ENCODE measurements at places on chromosomes 3 and 15.

GRCh38 chr3:183281126-183281797 is 28.2 kb downstream of the B3GNT5 start:
- DNase-seq = no peak

DNA sequence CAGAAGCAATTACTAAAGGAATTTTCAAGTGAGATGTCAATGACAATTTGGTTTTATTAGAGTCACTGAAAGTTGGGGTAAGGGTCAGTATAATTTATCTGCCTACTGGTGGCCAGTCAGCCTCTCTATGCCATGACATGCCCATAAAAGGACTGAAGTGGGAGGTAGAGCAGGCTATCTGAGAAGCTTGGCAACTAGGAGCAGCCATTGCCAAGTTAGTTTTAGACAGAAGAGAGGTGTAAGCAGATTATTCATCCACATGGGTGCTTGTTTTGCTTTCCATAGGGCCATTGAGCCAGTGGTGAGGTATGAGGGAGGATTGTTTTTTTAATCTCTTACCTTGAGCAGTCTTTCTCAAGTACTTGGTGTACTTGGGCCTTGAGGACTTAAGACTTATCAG is 8.1 kb upstream of the RBP1 start:
- DNase-seq = no peak

DNA sequence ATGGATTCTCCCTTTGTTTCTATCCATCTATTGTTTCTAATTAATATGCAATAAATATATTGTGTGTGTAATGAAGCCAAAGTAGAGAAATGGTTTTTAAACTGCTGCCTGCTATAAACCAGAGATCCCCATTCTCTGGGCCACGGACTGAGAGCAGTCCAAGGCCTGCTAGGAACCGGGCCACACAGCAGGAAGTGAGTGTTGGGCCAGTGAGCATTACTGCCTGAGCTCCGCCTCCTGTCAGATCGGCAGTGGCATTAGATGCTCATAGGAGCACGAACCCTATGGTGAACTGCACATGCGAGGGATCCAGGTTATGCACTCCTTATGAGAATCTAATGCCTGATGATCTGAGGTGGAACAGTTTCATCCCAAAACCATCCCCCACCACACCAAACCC is 85.2 kb upstream of the POMGNT2 start:
- DNase-seq = no peak

GRCh38 chr15:41773729-41774061 is 589 bp upstream of the MAPKBP1 start:
- no peak for DNase-seq

DNA sequence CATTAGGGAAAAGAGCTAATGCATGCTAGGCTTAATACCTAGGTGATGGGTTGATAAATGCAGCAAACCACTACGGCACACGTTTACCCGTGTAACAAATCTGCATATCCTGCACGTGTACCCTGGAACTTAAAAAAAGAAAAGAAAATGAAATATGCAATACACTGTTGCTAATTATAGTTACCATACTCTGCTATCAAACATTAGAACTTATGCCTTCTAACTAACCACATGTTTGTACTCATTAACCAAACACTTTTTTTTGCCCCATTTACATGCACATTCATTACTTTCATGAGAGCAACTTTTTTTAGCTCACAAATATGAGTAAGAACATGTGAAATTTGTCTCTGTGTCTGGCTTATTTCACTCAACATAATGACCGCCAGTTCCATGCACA is 253.1 kb downstream of the CGGBP1 start:
- no peak for DNase-seq

- DNase-seq = no peak
Observed at GRCh38 chr3:168269001-168269400, 173.3 kb upstream of the GOLIM4 start.

DNA sequence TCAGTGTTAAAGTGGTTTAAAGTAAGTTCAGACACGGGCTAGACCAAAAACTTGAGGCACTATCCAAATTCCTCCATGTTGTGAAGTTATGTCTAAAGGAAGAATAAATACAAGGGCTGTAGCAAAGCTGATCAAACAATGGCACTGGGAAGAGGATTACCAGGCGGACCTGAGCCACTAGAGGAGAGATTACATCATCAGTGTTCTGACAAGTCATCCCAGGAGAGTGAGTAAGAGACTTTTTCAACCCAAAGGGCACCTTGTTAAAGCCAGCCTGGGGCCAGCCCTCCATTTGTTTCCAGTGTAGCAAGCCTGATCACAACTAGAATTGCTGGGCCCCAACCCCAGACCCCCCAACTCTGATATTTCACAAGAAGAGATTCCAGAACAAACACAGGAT is 166.9 kb downstream of the DCLK3 start:
- peak; percentile 10 for DNase-seq

- DNase-seq = no peak
Observed at GRCh38 chr15:32840507-32841245, 122.9 kb downstream of the GREM1 start.

- DNase-seq = peak; percentile 77
Observed at GRCh38 chr3:52685285-52685708, 416 bp downstream of the PBRM1 start.

- DNase-seq = no peak
Observed at GRCh38 chr3:82423268-82424030, 662.0 kb upstream of the GBE1 start.

DNA sequence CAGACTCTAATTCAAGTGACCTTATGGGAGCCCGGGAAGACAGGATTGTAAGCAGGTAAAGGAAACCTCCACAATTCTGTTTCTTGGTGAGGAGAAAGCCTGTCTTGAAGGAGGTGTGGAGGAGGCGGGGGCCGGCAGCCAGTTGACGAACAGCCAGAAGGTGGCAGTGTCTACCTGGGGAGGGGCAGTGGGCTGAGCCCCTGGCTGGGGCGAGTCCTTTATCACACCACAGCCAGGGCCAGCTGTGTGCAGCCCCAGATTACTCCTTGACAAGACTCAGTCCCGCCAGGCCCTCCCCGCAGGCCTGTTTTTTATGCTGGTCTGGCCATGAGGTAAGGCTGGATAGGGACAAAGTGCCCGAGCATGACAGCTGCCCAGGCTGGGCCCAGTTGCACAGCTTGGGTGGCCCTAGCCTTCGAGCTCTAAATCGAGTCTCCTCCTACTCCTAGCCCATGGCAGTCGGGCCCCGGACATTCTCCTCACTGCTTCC is 40.9 kb upstream of the IDH2 start:
- peak; percentile 72 for DNase-seq

DNA sequence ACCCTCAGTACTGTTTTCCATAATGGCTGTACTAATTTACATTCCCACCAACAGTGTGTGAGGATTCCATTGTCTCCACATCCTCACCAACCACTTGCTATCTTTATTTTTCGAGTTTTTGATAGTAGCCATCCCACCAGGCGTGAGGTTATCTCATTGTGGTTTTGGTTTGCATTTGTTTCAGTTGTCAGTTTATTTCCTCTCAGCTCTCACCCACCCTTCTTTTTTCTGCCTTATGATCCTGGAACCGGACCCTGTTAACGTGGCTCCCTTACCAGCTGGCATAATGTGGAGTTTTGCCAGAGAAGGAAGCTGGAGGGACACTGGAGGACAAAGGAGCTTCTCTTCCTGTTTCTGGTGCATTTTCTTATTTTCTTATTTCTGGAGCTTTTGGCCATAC is 25.1 kb upstream of the SH3GL3 start:
- DNase-seq = no peak

DNA sequence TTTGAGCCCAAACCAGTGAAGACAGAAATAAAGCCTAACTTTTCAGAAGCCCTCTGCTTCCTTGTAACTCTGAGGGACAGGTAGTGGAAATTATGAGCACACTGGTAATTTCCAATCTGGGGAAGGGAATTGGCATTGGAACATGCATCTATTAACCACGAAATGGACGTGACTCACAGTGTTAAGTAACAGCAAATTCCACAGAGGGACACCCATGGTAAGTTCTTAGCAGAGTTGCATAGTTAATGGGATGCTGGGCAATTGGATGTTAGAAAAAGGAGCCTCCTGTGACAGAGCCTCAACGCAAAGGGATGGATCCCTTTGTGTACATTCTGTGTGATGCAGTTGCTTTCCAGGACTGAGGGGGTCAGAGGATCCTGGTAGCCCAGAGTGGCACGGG is 168.6 kb downstream of the SEMA6D start:
- DNase-seq = peak; percentile 79

DNA sequence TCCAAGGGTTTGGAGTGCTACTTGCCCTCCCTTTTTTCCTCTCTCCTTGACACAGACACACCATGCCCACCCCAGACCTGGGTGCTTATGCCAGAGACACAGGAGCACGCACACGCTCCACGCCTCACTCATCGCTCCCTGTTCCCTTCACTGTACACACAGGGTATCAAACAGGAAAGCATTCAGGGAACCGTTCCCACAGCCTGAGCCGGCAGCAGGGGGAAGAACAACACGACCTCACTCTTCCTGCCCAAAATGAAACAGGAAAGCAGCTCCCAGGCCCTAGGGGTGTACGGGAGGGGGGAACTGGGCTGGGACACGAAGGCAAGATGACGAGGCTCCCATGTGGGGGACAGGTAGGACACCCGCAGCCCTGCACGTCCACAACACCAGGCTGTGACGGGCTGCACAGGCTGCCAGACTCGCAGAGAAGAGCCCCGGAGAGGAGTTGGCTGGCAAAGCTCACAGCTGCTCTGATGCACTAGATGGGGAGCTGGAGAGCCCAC is 11.2 kb downstream of the DLL4 start:
- DNase-seq = no peak

DNA sequence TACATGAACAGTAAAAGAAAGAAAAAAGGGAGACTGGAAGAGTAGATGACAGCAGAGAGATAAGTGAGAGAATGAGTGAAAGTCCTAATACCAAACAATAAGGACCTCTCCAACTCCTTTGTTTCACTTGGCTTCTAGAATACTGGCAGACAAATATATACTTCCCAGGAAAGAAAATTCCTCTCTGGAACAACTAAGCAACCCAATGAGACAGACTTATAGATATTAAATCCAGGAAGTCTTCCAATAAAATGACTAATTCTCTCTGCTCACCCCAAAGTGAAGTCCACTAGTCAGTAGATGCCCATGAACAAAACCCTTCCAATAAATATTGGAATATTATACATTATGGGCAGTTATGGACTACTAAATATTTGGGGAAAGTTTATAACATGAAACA is 114.2 kb downstream of the NEDD4 start:
- DNase-seq = no peak

GRCh38 chr3:58383476-58383875 is 50.2 kb downstream of the PDHB start:
- no peak for DNase-seq

GRCh38 chr3:194865615-194866014 is 179.9 kb downstream of the FAM43A start:
- no peak for DNase-seq

DNA sequence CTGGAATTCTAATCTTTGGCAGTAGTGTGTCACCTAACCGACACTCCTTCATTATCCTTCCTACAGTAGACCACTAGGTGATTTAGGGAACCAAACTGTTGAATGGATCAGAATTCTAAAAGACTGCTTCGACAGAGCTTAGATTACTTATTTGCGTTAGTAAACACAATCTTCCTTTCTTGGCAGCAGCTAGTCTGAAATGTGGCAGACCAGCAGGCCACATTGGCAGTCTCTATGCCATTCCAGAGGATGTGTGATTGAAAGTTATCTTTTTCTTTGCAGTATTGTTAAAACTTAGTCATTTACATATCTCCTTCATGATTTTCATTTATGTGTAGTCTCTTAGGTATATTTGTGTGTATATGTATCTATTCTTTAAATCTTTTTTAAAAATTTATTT is 23.6 kb downstream of the MBNL1 start:
- DNase-seq = no peak

DNA sequence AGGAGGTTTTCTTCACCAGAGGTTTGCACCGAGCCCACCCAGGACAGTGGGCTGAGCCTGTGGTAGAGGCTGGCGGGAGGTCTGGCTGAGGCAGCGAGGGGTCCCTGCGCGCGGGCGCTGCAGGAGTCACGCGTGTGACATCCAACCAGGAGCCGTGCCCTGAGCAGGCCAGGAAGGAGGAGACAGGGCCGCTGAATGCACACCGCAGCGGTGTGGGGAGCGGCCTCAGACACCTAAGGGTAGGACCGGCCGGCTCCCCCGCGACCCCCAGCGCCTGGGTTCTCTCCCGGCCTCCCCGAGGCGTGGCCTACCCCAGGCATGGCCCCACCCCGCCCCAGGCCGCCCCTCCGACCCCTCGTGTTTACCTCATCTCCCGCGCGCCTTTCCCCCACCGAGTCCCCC is 412 bp downstream of the SLC41A3 start:
- DNase-seq = peak; percentile 49

DNA sequence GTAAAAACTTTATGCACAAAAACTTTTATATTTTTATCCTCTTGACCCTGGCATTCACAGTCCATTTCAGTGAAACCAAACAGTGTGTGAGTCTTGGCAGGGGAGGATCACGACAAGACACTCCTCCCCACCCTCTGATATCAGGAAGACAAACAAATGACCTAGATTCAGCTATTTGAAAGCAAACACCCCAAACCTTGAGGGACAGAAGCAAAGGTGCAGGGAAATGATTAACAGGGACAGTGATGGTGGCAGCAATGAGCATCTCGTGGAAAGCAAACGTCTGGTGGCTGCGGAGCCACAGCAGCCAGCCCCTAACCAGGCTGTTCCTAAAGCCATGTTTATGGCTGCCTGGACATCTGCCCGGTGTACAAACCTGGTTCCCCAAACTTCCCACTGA is 52.1 kb downstream of the FSIP1 start:
- DNase-seq = no peak

- no peak for DNase-seq
Observed at GRCh38 chr3:106337116-106337515, 468.3 kb upstream of the CBLB start.

- no peak for DNase-seq
Observed at GRCh38 chr3:127488740-127489139, 101.8 kb downstream of the TPRA1 start.

GRCh38 chr3:21914451-21914850 is 163.4 kb upstream of the ZNF385D start:
- DNase-seq = no peak

DNA sequence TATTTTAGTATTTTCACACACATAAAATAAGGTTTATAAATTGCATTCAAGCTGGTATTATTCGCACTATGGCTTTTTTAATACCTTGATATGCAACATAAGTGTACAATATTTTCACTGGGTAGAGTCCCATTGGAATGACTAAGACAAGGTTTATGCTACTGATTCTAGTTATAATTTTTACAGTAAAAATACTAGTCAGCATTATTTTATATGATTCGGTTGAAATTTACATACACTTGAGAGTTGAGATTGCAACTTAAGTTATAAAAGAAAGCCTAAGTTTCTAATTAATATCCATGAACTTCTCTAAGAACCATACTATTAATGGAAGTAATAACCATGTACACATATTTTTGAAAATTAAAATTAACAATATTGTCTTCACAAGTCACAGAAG is 723.9 kb upstream of the NR2F2 start:
- DNase-seq = no peak

GRCh38 chr3:67920311-67920710 is 265.9 kb upstream of the SUCLG2 start:
- DNase-seq = no peak

GRCh38 chr3:13858768-13859520 is 20.9 kb downstream of the WNT7A start:
- no peak for DNase-seq

- no peak for DNase-seq
Observed at GRCh38 chr15:70180186-70180875, 82.6 kb upstream of the TLE3 start.

- no peak for DNase-seq
Observed at GRCh38 chr3:170211668-170212067, 10.6 kb upstream of the PRKCI start.

GRCh38 chr15:40058476-40059140 is 19.6 kb upstream of the SRP14 start:
- DNase-seq = no peak

GRCh38 chr15:34721802-34722438 is 32.9 kb downstream of the GJD2 start:
- DNase-seq = peak; percentile 77
